ENCODE measurements at places on chromosomes 11 and 22.

- peak; percentile 61 for DNase-seq
Measured at GRCh38 chr11:93783765-93784144, 327 bp upstream of the MED17 start.

- DNase-seq = no peak
Measured at GRCh38 chr11:127859941-127860354, 727.4 kb downstream of the ETS1 start.

DNA sequence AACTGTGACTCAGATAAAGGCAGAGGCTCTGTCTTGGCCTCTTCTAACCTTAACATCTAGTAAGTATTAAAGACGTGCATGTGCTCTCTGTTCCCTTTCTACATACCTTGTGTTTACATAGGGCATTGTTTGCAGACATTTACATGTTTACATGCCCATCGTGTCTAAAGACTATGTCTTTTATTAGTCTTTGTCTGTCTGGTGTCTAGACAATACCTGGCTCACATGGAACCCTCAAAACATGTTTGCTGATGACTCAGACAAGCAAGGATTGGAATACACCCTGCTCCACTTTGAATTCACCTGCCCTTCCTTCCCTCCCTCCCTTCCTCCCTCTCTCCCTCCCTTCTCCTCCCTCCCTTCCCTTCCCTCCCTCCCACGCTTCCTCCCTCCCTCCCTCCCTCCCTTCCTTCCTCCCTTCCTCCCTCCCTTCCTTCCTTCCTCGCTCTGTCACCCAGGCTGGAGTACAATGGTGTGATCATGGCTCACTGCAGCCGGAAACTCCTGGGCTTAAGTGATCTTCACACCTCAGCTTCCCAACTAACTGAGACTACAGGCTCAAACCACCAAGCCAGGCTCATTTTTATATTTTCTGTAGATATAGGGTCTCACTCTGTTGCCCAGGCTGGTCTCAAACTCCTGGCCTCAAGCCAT, 23.7 kb upstream of the SORL1-AS1 start:
- DNase-seq = no peak

GRCh38 chr11:35639591-35640179, 21.4 kb downstream of the FJX1 start:
- DNase-seq = no peak

GRCh38 chr11:8018484-8019313, 31.6 kb downstream of the EIF3F start:
- no peak for DNase-seq

DNA sequence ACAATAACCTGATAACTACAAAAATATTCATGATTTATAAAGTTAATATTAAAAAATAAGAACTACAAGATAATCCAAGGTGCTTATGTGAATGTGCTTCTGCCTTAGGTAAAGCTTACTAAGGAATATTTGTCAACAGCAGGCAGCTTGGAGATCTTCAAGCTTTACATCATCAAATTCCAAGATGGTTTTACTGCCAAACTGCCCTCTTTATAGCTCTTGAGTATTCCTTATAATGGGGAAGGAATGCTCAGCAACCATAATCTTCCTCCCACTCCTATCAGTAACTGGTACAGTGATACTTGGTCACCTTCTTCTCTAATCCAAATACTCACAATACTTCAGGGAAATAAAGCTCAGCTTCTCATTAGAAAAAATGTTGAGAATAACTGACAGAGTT, 30.1 kb downstream of the SBF2 start:
- no peak for DNase-seq

DNA sequence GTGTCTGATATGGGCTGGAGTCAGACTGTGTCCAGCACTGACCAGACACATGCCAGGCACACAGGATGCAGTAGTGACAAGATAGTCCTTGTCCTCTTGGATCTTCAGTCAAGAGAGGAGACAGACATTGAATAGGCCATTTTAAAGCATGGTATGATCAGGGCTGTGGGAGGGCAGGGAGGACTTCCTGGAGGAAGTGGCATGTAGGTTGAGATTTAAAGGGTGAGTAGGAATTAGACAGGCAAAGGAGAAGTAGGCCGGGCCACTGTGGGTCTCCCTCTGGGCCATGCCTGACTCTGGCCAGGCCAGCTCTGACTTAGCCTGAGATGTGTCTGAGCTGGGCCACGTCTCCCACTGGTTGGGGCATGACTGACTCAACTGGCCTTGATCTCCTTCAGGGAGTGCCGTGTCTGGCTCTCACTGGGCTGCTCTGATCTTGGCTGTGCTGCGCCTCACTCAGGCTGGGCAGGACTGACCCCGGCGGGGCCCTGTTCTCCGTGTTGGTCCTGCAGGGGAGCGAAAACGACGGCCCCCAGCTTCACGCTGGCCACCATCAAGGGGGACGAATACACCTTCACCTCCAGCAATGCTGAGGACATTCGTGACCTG, 71.2 kb downstream of the MYO7A start:
- DNase-seq = no peak

DNA sequence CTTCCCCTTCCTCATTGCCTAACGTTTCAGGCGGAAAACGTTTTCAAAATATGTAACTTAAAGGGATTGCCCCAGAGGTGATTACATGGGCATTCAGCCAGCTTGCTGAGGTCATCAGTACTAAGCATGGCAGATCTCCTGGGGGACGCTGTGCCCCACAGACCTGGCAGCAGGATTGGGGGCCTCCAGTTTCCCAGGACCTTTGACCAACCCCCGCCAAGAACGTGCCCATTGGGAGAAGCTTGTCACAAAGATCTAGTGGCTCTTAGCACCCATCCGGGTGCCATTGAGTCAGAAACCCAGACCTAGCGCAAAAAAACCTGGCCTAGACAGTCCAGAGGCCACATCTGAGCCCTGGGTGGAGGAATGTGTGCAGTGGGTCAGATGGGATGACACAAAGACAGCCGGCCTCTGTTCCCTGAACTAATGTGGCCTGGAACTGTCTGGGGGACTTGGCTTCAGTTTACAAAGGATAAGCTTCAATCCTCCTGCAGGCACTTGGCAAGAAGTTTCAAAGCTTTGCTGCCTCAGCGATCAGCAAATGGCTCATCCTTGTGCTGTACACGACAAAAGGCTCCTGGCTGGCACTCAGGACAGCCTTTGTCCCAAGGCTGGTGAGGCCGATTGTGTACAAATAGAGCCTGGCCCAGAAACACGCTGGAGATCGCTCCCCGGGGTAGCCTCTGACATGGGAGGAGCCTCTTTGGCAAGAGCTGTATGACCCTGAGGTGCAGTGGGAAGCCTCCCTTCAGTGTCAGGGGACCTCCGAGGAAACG, 9.5 kb downstream of the C1QTNF6 start:
- no peak for DNase-seq

DNA sequence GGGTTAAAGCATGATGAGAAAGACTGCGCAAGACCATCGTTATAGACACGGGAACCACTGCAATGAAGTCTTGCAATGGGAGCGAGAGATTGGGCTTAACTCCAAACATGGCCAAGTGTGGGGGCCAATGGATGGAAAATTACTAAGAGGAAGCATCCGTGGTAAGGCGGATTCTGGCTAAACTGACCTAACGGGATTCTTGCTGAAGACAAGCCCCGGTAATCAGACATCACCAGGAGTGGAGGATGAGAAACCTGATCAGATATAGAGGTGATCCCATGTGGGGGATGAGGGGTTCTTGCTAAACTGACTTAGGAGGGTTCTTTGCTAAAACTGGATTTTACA, 5.8 kb upstream of the SYNGR1 start:
- DNase-seq = no peak

DNA sequence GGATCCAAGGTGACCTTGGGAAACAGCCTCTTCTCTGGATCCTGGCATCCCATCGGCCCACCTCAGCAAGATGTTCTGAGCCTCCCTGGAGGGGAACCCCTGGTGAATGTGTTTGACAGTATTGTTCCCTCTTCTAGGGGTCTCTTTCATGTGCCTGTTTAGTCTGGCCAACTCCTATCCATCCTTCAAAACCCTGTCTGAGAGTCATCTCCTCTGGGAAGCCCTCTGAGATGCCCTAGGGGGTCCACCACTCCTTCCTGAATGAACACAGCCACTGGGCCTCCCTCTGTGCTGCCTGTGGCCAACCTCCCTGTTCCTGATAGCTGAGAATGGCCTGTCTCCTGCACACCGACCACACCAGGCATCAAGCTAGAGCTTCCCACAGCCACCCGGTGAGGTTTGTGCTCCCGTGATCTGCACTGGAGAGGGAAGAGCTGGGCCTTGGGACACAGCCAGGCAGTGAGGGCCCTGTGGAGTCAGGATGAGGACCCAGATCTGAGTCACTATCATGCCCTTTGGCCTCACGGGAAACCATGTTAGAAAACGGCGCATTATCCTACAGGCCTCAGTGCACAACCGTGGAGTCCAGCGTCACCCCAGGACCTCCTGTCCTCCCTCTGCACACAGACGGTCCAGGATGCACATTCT, 8.8 kb downstream of the WNT7B start:
- no peak for DNase-seq

DNA sequence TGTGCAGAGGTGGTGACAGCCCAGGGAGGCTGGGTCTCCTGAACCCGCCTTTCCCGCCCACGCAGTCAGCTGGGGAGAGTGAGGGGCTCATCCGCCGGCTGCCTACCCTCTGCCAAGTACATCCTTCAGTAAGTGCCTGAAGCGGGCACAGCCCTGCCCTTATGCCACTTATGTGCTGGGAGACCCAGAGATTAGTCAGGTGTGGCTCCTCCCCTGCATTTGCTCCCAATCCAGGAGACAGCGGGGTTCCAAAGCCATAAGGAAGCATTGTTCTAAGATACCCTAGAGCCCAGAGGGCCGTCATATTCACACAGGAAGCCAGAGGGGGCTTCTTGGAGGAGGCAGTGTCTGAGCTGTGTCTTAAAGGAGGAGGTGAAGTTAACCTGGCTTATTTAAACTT, 5.8 kb upstream of the PPP6R3 start:
- DNase-seq = no peak

GRCh38 chr11:65736810-65737209, 16.2 kb upstream of the RNASEH2C start:
- DNase-seq = no peak

DNA sequence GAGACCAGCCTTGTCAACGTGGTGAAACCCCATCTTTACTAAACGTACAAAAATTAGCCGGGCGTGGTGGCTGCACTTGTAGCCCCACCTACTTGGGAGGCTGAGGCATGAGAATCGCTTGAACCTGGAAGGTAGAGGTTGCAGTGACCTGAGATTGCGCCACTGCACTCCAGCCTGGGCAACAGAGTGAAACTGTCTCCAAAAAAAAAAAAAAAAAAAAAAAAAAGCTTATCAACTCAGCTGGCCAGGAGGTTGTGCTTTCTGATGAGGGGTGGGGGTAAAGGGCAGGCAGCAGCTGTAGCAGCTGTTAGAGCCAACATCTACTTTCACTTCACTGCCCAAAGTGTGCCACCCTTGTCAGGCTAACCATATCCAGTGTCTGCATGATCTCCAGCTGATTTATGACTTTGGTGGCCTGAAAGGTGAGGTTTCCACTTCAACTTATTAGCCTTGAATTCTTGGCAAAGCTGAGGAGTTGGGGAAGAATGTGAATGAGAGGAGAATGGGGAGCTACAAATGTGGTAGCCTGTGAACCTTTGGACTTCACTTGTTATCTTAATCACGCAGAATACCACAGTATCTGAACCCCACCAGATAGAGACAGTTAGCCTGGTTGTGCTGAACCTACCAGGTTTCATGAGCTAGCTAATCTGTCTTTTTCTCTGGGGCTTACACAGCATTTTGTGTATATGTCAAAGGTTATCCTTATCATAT, 19.6 kb downstream of the RNF121 start:
- no peak for DNase-seq

DNA sequence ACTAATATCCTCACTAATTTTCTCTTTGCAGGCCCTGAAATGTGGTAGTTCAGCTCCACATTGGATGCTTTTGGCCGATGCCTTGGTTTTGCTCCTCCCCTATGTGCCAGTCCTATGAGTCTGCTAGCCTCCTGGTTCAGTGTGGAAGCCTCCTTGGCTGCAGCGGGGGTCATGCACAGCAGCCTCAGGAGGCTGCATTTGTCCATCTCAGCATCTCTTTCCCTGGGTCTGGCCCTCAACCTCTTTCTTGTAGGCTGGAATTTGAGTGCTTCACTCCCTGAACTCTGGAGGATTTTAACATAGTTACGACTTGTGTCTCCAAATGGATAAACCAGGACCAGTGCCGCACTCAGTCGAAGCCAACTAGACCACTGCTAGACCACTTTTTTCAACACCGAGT, 34.9 kb downstream of the SCUBE2 start:
- no peak for DNase-seq

GRCh38 chr11:33997584-33998251, 53.8 kb upstream of the CAPRIN1 start:
- DNase-seq = no peak

GRCh38 chr11:71301046-71301857, 48.9 kb upstream of the SHANK2 start:
- no peak for DNase-seq

DNA sequence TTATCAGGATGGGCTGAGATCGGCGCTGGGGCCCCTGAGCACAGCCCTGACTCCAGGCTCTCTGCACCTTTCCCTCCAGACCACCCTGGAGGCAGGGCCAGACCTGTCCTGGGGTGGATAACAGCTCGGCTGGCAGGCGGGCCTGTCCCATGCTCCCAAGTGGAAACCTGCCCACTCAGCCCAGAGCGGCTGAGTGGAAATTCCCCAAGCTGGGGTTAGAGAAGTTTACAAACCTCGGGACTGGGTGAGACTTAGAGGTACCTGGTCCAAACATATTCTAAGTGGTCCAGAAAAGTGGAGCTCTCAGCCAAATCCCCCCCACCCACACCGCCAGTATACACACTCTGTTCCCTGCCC, 4.8 kb upstream of the FXYD2 start:
- DNase-seq = no peak

GRCh38 chr11:105162506-105162905, 22.9 kb upstream of the CARD18 start:
- no peak for DNase-seq

GRCh38 chr11:110295531-110296225, 736 bp downstream of the RDX start:
- DNase-seq = peak; percentile 20

DNA sequence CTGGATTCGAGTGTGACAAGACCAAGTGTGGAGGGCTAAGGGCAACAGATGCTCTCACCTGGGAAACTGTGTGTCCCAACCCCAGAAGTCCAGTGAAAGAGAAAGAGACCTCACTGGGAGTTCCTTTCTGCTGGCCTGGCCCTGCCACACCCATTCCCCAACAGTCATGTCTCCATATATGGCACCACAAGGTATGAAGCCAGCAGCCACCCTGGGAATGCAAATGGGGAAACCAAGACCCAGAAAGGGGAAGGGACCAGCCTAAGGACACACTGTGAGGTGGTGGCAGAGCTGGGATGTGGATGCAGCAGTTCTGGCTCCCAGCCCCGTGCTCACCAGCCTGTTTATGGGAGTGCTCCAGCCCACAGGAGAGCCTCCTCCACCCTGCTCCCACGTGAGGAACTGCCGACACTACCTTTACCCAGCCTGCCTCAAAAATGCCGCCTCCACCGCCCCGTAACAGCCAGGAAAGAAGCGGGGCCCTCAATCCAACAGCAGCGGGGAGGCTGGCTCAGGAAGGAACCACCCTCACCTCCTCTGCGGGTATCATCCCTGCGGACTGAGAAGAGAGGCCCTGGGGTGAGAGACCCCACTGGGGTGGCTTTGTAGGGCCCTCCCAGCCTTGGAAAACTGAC, 12.6 kb downstream of the LMO1 start:
- DNase-seq = no peak

All from AML-193 (cell line).